Omental fat pad (tissue), 4 donors: ENCODE measurements at places on chromosomes 3 and 15.

DNA sequence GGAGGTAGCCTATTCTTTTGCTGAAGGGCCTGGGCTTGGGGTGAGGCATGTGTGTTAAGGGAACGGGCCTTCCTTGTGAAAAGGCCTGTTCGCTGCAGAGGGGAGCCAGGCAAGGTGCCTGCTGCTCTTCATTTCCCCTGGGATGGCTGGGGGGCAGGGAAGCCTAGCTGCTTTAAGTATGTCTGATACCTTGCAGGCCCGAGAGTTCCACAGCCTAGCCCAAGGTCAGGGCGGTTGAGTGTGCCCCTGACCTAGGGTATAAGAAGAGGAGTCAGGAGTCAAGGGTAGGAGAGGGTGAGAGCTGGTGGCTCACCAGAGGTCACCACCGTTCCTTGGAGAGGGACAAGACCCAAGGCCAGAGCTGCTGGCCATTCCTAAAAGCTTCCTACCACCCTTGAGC, 46.6 kb downstream of the UMPS start:
- DNase-seq, result no peak

- DNase-seq, result no peak
Observed at GRCh38 chr3:53589201-53589600, 94.8 kb downstream of the CACNA1D start.

DNA sequence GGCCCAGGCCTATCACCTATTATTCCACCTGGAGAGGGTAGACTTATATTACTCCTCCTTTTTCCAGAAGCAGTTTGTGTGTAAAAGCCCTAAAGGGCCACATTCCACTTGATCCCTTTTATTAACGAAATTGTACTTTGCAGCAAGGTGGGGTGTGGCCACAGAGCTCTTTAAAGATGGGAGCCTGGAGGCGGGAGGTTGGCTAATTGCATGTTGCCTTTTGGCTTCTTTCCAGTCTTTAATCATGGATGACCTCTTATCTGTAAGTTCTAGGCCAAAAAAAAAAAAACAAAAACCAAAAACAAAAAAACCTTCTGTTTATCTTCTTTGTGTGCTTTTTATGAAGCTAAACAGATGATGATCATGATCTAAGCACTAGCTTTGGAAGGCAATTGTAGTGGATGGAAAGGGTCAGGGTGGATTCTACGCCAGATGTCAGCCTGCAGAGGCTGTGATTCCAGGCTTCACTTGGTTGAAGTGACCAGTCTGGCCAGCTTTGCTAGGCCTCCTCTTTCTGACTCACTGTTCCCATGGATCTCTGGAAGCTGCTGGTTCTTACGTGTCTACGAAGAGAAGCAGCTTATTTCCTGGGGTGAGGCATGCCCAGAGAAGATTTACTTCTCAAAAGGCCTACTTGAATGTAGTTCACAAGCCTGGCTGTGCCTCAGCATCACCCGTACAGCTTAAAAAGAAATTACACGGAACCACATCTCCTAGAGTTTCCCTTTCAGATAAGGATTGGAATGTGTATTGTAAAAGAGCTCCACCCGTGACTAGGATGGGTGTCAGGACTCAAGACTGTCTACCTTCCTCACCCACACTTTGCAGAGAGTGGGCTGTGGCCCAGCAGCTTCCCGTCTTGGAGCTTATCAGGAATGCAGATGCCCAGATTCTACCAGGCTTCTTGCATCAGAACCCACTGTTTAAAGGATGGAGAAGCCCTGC, 330.9 kb upstream of the C2CD4B start:
- DNase-seq, result no peak

- DNase-seq, result no peak
Observed at GRCh38 chr3:39434574-39434973, 28.1 kb downstream of the RPSA start.

- no peak for DNase-seq
Observed at GRCh38 chr15:92749216-92749615, 93.6 kb upstream of the FAM174B start.

DNA sequence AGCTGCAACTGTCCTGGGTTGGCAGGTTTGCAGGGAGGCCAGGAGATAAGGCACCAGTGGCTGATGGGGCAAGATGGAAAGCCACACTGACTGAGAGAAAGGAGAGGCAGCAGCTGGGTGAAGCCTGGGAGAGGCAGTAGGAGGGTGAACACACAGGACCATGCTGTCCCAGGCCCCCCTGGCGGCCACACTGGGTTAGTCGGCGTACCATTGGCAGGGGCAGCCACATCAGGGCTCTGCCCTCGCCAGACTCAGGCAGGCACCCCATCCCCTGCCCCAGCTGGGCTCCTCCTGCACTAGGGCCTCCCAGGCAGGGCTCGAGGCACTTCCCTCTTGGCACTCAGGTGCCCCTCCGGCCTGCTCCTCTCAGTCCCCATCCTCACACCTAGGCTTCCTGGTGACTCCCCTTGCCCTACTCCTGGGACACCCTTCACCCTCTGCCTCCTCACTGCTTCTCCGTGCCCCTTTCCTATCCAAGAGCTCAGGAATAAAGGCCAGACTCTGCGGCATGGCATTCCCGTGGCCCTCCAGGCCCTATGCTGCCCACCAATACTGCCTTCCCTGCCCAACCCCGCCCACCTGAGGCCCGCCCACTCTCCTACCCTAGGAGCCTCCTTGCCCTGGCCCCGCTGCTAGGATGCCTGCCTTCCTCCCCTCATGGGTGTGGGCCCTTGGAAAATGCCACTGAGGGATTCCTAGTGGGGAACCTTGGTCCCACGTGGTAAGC, 28.7 kb upstream of the DUSP7 start:
- DNase-seq, result no peak

- DNase-seq, result no peak
Observed at GRCh38 chr3:4588466-4588865, 95.3 kb downstream of the ITPR1 start.
